Dermis microvascular lymphatic vessel endothelial cell (primary cell): ENCODE measurements at places on chromosomes 6 and 20.

DNA sequence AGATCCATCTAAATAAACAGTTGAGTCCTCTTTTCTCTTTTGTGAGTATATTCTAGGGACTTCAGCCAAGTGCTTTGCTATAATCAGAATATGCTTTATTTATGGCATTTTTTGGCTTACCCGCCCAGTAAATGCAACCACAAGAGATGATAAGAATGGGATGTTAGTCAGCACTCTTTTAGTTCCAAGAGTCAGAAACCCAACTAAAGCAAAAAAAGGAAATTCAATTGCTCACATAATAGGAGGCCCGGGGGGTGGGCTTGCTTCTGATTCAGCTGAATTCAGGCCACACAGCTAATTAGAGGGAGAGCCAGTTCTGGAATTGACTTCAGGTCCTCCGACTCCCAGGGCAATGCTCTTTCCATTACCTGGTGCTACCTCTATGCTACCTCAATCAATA lies 250.6 kb downstream of the FARS2 start:
- no peak for DNase-seq

- DNase-seq: no peak
Measured at GRCh38 chr6:83086751-83087150, 19.3 kb downstream of the DOP1A start.

- no peak for DNase-seq
Measured at GRCh38 chr6:79824202-79824601, 123.2 kb downstream of the ELOVL4 start.

DNA sequence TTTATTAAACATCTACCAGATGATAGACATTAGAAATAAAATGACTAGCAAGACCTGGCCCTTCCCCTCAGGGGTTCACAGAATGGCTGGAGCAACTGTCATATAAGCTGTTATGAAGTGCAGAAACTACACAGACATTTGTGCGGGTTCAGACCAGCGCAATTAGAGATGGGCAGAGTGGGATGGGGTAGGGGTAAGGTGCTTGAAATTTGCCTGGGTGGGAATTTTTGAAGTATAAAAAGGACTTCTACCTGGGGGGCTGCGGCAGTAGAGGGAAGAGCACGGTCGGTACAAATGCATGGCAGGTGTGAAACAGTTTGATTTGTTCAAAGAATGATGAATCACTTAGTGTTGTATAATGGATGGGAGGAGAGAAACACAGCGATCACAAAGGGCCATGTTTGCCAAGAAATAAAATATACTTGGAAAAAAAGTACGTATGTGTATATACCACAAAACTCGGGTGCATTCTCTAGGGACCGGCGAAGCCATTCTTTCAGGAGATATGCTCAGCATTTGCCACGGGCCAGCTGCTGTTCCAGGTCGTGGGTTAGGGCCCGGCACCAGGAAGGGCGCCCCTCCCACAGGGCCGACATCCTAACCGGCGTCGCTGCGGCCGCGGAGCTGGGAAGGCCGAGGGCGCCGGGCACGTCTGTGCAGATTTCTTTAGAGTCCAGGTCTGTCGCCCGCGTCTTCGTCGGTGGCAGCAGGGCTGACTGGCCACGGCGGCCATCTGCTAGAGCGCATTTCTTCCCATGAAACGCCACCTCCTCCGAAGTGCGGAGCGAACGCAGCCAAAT lies 809 bp upstream of the NOL7 start:
- no peak for DNase-seq

DNA sequence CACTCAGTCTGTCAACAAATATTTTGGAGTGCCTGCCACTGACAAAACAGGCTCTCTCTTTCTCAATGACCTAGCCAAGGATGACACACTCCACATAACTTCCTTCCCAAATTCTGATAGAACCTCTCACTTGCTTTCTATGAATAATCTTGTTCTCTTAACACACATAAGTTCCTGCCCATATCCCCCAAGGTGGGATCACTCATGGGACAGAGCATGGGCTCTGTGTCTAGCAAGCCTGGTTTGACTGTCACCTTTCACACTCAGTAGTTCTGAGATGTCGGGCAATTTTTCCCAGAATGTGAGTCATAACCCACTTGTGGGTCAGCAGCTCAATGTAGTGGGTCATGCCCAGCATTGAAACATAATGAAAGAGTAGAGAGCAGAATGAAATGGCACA lies 78.1 kb downstream of the LRFN2 start:
- no peak for DNase-seq

GRCh38 chr6:57193177-57193576 lies 21.1 kb downstream of the BAG2 start:
- no peak for DNase-seq

DNA sequence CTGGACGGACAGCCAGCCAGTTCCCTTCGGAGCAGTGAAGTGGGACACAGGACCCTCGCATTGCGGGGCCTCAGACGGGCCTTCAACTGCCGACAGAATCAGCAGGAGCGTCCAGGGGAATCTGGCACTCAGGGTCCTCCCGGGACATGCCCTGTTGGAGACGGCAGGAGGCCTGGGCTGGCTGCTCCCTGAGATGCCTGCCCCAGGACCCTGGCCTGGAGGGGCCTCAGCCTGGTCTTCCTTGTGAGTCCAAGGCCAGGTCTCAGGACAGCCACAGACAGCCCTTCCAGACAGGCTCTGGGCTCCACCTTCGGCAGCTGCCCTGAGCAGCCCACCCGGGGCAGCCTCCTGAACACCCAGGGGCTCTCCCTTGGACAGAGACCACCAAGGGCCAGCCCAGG lies 14.6 kb upstream of the HELZ2 start:
- no peak for DNase-seq

DNA sequence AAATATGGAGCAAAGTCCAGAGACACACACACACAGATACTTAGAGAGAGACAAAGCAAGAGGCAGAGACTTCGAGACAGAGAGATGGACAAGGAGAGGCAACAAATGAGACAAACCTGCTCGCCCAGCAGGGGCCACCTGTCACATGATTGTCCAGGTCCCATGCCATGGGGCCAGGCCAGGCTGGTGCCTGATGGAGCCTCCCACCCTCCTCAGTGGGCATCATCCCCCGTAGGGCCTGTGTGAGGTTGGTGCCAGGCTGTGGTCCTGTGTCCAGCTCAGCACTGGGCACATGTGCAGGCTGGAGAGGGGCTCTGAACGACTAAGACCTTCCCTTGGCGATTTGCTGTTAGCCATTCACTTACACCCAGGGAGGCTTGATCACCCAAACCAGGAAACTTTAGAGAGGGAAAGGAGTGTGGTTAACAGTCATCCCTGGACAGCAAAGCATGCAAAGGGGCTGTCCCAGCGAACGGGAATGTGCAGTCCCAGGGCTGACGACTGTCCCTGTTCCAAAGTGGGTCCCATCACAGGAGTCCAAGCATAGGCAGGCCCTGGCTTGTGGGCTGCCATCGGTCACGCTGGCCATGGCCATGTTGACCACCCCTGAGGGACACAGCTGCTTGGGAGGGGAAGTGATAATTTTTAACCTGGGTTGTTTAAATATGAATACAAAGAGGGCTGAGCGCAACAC lies 38.4 kb upstream of the PHACTR3 start:
- DNase-seq: no peak

DNA sequence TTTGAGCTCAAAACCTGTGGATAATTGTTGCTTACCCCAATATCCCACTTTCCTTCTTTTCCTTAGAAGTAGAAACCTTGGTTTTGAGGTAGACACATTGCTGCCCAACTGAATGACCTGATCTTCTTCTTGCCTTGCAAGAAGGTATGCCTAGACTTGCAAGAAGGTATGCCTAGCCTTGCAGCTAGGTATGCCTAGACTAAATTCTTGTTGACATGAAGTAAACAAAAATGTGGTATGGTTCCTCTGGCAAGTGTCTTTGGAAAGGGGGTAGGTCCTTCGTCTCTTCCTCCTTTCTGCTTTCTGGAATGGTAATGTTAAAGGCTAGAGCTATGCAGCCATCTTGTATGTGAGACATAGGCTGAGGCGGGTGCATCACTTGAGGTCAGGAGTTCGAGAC lies 129.2 kb downstream of the GMPR start:
- DNase-seq: no peak

- no peak for DNase-seq
Measured at GRCh38 chr6:154526996-154527395, 16.5 kb upstream of the CNKSR3 start.

- no peak for DNase-seq
Measured at GRCh38 chr20:39195582-39196021, 233.5 kb downstream of the DHX35 start.
